ENCODE measurements at places on chromosomes 6 and 20.
A peak's percentile ranks its signal among the peaks of the same experiment; 100 is the strongest.

DNA sequence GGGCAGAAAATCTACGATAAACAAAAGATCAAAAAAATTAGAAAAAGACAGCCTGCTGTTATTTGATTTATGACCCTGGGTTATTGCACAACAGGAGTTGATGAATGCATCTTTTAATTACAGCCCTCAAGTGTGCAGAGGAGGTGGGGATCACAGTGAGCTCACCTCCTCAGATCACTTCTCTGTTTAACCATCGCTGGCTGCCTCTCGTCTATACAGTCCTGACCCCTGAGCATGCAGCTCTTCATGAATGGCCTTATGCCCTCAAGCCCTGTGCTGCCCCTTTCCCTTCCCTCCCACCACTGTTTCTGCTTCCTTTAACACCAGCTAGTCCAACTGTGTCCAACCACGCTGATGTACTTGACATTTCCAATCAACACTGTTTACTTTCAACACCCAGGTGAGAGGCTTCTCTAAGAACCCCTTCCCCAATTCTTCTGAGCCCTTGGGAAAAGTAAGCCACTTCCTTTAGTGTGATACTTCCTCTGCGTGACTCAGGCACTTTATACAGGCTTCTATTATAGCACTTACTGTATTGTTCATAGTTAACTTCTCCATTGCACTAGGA lies 60.6 kb upstream of the RIPOR2 start:
- DNase-seq = no peak

DNA sequence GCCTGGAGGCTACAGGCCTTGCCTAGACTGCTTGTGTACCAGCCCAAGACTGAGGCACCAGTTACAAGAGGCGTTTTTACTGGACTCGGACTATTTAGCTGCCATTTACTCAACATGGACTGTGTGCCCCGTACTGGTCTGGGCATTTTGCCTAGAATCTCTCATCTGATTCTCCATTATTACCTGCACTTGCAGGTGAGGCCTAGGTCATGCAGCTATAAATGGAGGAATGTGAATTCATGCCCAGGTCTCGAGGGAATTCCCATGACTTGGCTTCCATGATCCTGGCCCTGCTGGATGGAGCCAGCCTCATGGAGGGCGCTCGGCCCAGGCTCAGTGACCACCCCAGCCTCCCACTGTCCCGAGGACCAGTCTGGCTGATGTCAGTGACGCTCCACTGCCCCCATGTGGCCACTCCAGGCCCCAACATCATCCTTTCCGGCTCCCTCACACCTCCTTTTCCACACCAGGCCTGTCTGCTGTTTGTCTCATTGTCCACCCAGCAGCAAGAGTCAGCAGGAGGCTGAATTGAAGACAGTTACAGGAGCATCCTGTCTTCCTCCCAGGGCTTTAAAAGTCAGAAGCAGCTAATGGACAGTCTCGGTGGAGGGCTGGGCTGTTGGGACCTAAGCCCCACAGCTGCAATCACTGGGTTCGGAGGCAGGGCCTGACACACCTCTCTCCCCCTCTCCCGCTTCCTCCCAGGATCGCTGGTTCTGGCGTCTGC lies 8.7 kb downstream of the MMP24OS start:
- peak; percentile 48 for DNase-seq

DNA sequence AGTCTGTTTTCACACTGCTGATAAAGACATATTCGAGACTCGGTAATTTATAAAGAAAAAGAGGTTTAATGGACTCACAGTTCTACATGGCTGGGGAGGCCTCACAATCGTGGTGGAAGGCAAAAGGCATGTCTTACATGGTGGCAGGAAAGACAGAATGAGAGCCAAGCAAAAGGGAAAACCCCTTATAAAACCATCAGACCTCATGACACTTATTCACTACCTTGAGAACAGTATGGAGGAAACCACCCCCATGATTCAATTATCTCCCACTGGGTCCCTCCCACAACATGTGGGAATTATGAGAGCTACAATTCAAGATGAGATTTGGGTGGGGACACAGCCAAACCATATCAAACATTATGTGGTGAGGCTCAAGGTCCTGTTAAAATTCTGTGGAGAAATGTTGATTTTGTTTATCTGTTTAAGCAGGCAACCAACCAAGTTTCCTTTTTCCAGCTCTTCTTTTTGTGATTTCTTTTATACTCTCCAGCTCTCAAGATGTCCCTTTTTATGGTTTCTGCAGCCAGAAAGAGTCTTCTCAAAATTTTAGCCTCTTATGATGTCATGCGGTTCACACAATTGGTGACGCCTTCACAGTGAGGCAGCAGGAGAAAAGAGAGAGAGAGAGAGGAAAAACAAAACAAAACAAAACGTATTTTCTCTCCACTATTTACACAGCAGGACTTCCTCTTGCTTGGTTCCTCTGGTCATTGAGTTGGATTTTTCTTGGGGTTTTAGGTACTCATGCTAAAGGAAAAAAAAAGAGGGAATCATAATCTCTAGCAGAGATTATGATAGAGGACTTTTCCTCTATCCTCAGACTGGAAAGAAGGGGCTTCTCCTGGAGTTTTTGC lies 18.0 kb downstream of the AIG1 start:
- no peak for DNase-seq

- no peak for DNase-seq
Observed at GRCh38 chr6:150238336-150238741, 95.5 kb downstream of the PPP1R14C start.

GRCh38 chr6:75381877-75382633 lies 97.5 kb upstream of the TMEM30A start:
- DNase-seq = peak; percentile 85

DNA sequence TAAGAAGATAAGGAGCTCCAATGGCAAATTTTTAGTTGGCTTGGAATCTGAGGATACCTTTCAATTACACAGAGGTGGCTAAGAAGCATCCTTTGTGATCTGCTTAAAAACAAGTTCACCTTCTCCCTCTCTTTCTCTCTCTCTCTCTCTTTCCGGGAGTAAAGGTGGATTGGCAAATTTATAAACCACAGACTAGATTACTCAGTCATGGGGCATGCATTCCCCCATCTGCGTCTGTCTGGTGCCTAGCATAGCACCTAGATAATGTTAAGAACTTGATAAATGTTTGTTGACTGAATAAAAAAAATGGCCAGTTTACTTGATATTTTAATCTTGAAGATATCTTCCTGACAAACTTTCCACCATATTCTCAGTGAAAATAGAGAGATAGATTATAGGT lies 312.3 kb downstream of the CDC5L start:
- peak; percentile 35 for DNase-seq

Data from fibroblast of skin of abdomen (primary cell).